ENCODE measurements at places on chromosomes 11 and 22. TPM values are rescaled to one million over a fixed set of nuclear protein-coding genes. Genes with fewer than 3 reads are reported as not detected.

- peaks cover 30% of the 10 kb centered on the region for H3K36me3 ChIP-seq
- DNase-seq, result no peak
- H3K4me1 ChIP-seq, result no peaks in the 10 kb centered on the region
- no peaks in the 10 kb centered on the region for H3K27me3 ChIP-seq
- H3K27ac ChIP-seq, result no peak overlapping the region
- no peak overlapping the region for H3K4me3 ChIP-seq
Observed at GRCh38 chr11:74866557-74866956, 82.3 kb downstream of the XRRA1 start.

DNA sequence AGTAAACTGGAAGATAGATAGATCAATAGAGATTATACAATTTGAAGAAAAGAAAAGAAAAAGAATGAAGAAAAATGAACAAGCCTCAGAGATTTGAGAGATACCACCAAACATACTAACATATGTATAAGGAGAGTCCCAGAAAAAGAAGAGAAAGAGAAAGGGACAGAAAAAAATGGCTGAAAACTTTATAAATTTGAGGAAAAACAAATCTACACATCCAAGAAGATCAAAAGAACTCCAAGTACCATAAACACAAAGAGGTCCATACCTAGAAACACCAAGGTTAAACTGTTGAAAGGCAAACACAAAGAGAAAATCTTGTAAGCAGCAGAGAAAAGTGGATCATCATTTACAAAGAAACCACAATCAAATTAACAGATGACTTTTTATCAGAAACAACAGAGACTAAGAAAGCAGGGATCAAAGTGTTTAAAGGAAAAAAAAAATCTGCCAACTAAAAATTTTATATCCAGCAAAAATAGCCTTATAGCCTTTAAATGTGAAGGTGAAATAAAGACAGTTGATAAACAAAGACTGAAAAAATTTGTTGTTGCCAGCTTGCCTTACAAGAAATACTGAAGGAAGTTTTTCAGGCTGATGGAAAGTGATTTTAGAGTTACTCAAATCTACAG is 11.8 kb upstream of the AKIP1 start:
- no peak for DNase-seq
- no peaks in the 10 kb centered on the region for H3K36me3 ChIP-seq
- no peaks in the 10 kb centered on the region for H3K4me1 ChIP-seq
- H3K4me3 ChIP-seq, result no peak overlapping the region

- no peak overlapping the region for H3K4me3 ChIP-seq
- H3K27ac ChIP-seq, result no peak overlapping the region
- DNase-seq, result no peak
- H3K27me3 ChIP-seq, result no peaks in the 10 kb centered on the region
- H3K4me1 ChIP-seq, result no peaks in the 10 kb centered on the region
- H3K36me3 ChIP-seq, result no peaks in the 10 kb centered on the region
Observed at GRCh38 chr11:58027341-58027740, 3.4 kb upstream of the OR6Q1 start.

DNA sequence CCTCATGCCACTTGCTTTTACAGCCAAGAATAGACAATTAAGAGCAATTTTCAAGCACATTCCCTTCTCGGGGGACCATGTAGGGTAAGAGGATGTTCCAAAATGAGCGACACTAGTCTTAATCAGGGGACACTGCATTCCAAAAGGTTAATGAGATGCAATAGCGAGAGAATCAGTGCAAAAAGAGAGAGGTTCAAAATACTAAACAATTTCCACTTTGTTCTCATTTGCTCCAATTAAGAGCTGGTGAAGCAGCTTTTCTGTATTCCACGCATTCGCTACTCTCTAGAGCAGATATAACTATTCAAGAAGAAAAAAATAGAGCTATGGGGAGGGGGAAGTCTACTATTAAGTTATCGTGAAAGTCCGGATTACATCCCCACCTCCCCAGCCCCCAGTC is 811 bp downstream of the LRRC4C start:
- DNase-seq, result no peak
- H3K36me3 ChIP-seq, result peaks cover 4% of the 10 kb centered on the region
- peaks cover 8% of the 10 kb centered on the region for H3K27me3 ChIP-seq
- H3K4me1 ChIP-seq, result no peaks in the 10 kb centered on the region

- H3K27me3 ChIP-seq, result peaks cover 62% of the 10 kb centered on the region
- DNase-seq, result no peak
- H3K4me1 ChIP-seq, result peaks cover 18% of the 10 kb centered on the region
- no peak overlapping the region for H3K4me3 ChIP-seq
Observed at GRCh38 chr11:17547932-17548331, 873 bp downstream of the OTOG start.

DNA sequence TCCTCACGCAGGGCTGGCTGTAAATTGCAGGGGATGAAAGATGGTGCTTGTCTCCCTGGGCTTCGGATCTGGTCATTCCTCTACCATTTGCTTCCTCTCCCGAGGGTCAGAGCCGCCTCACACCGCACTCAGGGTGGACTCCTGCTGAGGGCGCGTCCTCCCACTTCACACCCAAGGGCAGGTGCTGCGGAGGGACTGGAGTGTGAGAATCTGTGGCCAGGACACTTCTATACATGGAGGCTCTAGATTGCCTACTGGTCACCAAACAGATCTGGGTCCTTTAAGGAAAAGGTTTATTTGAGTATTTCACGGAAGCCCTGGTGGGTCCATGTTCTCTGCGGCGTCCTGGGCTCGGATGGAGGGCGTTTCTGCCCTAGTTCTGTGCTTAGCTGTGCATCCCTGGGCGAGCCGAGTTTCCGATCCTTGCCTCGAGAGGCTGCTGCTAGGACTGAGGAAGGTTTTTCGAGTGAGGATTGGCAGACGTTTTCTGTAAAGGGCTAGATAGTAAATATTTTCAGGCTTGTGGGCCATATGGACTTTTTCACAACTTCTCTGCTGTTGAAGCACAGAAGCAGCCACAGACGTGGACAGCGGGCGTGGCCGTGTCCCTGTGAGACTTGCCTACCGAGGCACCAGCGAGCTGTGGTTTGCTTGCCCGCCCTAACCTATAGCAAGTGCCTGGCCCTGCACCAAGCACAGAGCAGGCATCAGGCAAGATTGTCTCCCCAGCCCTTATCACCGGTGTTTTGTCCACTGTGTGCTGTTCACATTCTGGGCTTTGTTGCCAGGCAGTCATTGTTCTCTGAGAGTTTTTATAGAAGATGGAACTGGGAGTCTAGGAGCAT is 279.0 kb downstream of the TBC1D22A start:
- H3K27me3 ChIP-seq, result no peaks in the 10 kb centered on the region
- no peak overlapping the region for H3K4me3 ChIP-seq
- peaks cover 5% of the 10 kb centered on the region for H3K36me3 ChIP-seq
- H3K27ac ChIP-seq, result no peak overlapping the region
- no peak for DNase-seq

GRCh38 chr11:27913650-27914049 is 194.3 kb downstream of the KIF18A start:
- H3K4me3 ChIP-seq, result no peak overlapping the region
- H3K36me3 ChIP-seq, result no peaks in the 10 kb centered on the region

GRCh38 chr11:69821511-69822040 is 2.4 kb upstream of the FGF3 start:
- peaks cover 13% of the 10 kb centered on the region for H3K4me1 ChIP-seq
- no peak overlapping the region for H3K4me3 ChIP-seq
- no peak for DNase-seq
- H3K36me3 ChIP-seq, result no peaks in the 10 kb centered on the region
- no peak overlapping the region for H3K27ac ChIP-seq

- H3K36me3 ChIP-seq, result no peaks in the 10 kb centered on the region
- DNase-seq, result no peak
- H3K27ac ChIP-seq, result no peak overlapping the region
- H3K4me3 ChIP-seq, result no peak overlapping the region
Observed at GRCh38 chr22:38951734-38952133, 5.7 kb upstream of the APOBEC3A start.

DNA sequence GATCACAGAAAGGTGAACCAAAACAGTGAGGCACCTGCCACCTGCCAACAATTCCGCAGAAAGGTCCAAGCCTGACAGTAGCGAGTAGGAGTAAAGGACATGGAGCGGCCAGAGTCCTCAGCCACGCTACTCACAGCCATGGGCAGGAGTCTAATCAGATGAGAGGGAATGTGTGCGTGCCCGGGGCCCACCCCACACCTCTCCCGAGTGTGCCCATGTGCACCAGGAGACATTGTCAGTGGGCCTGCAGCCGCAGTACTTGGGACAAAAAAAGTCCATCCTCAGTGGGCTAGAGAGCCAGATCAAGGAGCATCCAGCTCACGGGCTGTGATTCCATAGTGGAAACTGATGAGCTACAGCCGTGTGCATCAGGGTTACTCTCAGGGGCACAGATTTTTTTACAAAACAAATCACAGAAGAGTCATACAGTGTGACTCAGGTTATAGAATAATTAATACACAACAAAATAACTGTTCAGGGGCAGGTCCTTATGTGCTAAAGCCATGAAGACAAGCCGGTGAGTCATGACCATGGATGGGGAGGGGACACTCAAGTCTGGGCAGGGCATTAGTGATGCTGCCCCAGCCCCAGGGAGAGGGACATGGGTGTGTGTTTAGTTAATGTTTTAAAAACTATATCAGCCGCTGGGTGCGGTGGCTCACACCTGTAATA is 12.0 kb downstream of the SART1 start:
- no peak overlapping the region for H3K27ac ChIP-seq
- DNase-seq, result no peak
- no peak overlapping the region for H3K4me3 ChIP-seq

GRCh38 chr11:27904358-27905055 is 203.4 kb downstream of the KIF18A start:
- no peak overlapping the region for H3K4me3 ChIP-seq
- H3K27me3 ChIP-seq, result peaks cover 16% of the 10 kb centered on the region
- no peaks in the 10 kb centered on the region for H3K36me3 ChIP-seq

GRCh38 chr11:87190071-87190470 is 152.3 kb downstream of the TMEM135 start:
- no peaks in the 10 kb centered on the region for H3K4me1 ChIP-seq
- H3K36me3 ChIP-seq, result no peaks in the 10 kb centered on the region
- no peak for DNase-seq
- H3K4me3 ChIP-seq, result no peak overlapping the region
- no peaks in the 10 kb centered on the region for H3K27me3 ChIP-seq

GRCh38 chr11:9047964-9048523 is 43.4 kb downstream of the SCUBE2 start:
- no peaks in the 10 kb centered on the region for H3K4me1 ChIP-seq
- peaks cover 43% of the 10 kb centered on the region for H3K27me3 ChIP-seq
- H3K36me3 ChIP-seq, result no peaks in the 10 kb centered on the region
- no peak overlapping the region for H3K27ac ChIP-seq
- no peak overlapping the region for H3K4me3 ChIP-seq

- no peaks in the 10 kb centered on the region for H3K4me1 ChIP-seq
- no peak for DNase-seq
- H3K36me3 ChIP-seq, result no peaks in the 10 kb centered on the region
- no peak overlapping the region for H3K27ac ChIP-seq
- H3K4me3 ChIP-seq, result no peak overlapping the region
Observed at GRCh38 chr11:11237070-11237832, 115.8 kb downstream of the CSNK2A3 start.

DNA sequence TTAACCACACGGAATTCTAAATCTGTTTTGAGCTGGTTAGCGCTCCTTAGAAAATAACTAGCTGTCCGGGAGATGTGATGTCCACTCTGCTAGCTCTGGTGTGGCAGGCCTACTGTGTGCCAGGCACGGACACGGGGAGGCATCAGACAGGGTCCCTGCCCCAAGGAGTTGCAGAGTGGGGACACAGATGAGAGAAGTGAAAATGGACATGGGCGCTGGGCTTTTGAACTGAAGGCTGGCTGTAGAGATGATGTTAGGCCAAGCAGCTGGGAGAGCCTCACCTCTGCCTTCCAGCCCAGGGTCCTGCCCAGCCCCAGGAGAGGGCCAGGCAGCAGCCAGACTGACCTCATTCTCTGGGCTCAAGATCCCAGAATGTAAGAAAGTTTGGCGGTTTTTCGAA is 368.6 kb downstream of the CTTN start:
- H3K27ac ChIP-seq, result no peak overlapping the region
- no peaks in the 10 kb centered on the region for H3K4me1 ChIP-seq
- no peak overlapping the region for H3K4me3 ChIP-seq

GRCh38 chr22:21449531-21450319 is 17.5 kb upstream of the TMEM191C start:
- H3K36me3 ChIP-seq, result peaks cover 10% of the 10 kb centered on the region
- H3K4me3 ChIP-seq, result no peak overlapping the region
- no peak overlapping the region for H3K27ac ChIP-seq
- no peaks in the 10 kb centered on the region for H3K27me3 ChIP-seq
- no peaks in the 10 kb centered on the region for H3K4me1 ChIP-seq

- H3K27me3 ChIP-seq, result no peaks in the 10 kb centered on the region
- H3K4me3 ChIP-seq, result no peak overlapping the region
- no peaks in the 10 kb centered on the region for H3K36me3 ChIP-seq
- no peak for DNase-seq
- no peaks in the 10 kb centered on the region for H3K4me1 ChIP-seq
- no peak overlapping the region for H3K27ac ChIP-seq
Observed at GRCh38 chr11:109970516-109971183, 122.5 kb upstream of the ZC3H12C start.

DNA sequence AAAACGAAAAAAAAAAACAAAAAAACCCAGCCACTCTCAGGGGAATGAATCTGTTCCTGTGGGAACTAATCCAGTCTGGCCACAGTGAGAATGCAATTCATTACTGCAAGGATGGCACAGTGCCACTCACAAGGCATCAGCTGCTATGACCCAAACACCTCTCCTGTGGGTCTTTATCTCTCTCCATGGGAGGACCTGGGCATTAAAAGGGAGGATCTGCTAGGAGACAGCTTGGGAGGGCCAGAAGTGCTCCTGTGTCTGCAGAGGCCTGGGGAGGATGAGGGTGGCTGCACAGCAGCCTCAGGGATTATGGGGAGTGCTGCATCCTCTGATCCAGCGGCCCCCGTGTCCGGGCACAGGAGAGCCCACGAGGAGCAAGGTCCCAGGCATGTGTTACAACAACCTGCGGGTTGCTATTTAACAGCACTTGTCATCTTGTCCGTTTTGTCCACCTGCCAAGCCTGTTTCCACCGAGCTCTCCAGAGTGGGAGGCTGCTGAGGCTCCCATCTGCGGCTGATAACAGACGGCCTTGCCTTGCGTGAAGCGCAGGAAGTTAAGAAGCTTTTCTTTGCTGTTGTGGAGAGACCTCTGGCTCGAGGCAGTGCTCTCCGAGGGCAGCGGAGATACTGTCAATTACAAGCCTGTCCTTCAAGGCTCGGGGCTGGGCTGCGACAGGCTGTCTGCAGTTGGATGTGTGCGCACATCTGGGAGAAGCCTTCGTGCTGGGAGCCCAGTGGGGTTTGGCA is 97.7 kb downstream of the NXPE2 start:
- H3K4me3 ChIP-seq, result no peak overlapping the region
- no peaks in the 10 kb centered on the region for H3K27me3 ChIP-seq
- H3K4me1 ChIP-seq, result no peaks in the 10 kb centered on the region
- DNase-seq, result no peak

The C11orf86 gene
- not detected for total RNA-seq

The OR1S1 gene
- total RNA-seq, result not detected

The IL18 gene
- 121 TPM for total RNA-seq

The TSSK2 gene
- total RNA-seq, result not detected

The PTGDR2 gene
- total RNA-seq, result 0.31 TPM

The TMPRSS4 gene
- 132 TPM for total RNA-seq

The SLC22A9 gene
- not detected for total RNA-seq

The RNF26 gene
- total RNA-seq, result 31.8 TPM

The PTPN5 gene
- not detected for total RNA-seq

The NECTIN1 gene
- 28.5 TPM for total RNA-seq

The MRGPRX3 gene
- not detected for total RNA-seq

The POLR2L gene
- 107 TPM for total RNA-seq

The SLC37A4 gene
- total RNA-seq, result 24.6 TPM
